CD4-positive, alpha-beta memory T cell (primary cell): ENCODE measurements at places on chromosomes 2 and 18.

DNA sequence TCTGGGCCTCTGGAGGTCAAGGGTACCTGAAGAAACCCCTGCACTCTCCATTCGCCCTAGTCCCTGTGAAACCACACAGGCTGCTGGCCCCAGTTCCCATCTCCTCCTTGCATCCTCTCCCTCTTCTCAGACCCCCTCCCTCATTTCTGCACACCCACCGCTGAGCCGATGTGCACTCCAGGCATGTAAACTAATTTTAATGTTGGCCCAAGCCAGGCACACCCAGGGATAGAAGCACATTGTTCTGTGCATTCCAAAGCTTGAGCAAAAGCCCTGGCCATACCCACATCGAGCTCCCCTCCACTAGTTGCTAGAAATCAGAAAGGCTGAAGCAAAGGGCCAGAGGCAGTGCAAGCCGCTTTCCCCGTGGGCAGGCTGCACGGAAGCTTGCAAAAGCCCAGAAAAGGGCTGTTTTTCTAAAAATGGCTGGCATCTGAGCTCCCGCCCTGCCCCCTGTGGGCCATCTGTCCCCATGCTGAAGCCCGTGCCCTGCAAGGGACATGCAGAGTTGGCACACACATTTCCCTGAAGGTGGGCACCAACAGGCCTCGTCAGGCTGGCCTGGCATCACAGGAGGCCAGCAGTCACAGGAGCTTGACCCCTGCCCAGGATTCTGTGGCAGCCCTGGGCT, 181.6 kb downstream of the SMAD7 start:
- H3K27ac ChIP-seq = no peak overlapping the region
- H3K4me1 ChIP-seq = peaks cover 8% of the 10 kb centered on the region
- H3K36me3 ChIP-seq = no peaks in the 10 kb centered on the region
- no peak for DNase-seq
- no peak overlapping the region for H3K4me3 ChIP-seq
- no peaks in the 10 kb centered on the region for H3K27me3 ChIP-seq

DNA sequence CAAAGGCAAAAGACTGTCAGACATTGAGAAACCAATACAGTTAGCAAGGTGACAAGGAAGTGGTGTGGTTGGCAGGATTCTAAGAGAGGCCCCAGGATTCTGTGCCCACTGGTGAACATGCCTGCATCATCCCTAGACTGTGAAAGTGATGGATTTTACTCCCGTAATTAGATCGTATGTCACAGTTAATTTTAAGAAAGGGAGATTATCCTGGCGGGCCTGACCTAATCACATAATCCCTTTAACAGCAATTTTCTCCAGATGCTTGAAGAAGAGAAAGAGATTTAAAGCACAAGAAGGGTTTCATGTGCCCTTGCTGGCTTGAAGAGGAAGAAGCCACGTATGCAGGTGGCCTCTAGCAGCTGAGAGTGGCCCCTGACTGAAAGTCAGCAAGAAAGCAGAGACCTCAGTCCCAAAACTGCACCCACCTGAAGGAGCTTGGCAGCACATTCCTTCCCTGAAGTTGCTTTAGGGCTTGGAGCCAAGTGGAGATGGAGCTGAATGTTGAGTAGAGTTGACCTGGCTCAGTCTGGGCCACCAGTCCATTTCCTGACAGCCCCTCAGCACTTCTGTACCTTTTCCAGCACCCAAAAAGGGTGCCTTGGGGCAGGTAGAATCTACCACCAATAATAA, 49.1 kb downstream of the GTF3C3 start:
- H3K27me3 ChIP-seq = no peaks in the 10 kb centered on the region
- no peaks in the 10 kb centered on the region for H3K36me3 ChIP-seq
- H3K27ac ChIP-seq = no peak overlapping the region
- no peak for DNase-seq
- H3K4me3 ChIP-seq = no peak overlapping the region

DNA sequence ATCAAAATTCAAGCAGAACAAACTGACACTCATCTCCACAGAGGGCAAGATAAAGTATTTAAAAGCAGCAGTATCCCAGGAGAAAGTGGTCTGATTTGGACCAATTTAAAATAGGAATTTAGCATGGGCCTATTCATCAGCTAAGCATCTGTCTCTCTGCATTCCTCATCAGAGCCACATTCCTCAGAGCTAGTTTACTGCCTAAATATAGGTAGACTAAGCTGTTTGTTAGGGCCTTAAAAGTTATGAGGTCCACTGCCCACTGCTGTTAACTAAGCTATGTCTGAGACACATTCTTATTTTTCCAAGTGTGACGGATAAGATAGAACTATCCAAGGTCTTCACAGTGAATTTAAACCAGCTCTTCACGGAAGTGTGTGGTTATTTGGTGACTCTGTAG, 17.6 kb downstream of the NEB start:
- no peak overlapping the region for H3K27ac ChIP-seq
- H3K36me3 ChIP-seq = no peaks in the 10 kb centered on the region
- no peaks in the 10 kb centered on the region for H3K4me1 ChIP-seq
- no peak overlapping the region for H3K4me3 ChIP-seq
- no peak for DNase-seq
- H3K27me3 ChIP-seq = no peaks in the 10 kb centered on the region

- H3K4me1 ChIP-seq = peaks cover 25% of the 10 kb centered on the region
- H3K36me3 ChIP-seq = no peaks in the 10 kb centered on the region
- H3K27me3 ChIP-seq = no peaks in the 10 kb centered on the region
- DNase-seq = no peak
- no peak overlapping the region for H3K4me3 ChIP-seq
Measured at GRCh38 chr2:177403838-177404237, 11.3 kb downstream of the AGPS start.

DNA sequence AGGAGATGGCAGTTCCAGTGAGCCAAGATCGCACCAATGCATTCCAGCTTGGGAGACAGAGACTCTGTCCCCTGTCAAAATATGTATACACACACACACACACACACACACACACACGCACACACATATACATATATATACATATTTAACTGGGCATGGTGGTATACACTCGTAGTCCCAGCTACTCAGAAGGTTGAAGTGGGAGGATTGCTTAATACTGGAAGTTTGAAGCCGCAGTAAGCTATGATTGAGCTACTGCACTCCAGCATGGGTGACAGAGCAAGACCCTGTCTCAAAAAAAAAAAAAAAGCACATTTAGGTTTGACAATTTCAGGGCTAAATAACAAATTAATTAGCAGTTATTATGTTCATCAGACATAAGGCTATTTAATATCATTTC, 36.0 kb upstream of the ATIC start:
- DNase-seq = no peak
- no peaks in the 10 kb centered on the region for H3K27me3 ChIP-seq
- no peak overlapping the region for H3K27ac ChIP-seq

DNA sequence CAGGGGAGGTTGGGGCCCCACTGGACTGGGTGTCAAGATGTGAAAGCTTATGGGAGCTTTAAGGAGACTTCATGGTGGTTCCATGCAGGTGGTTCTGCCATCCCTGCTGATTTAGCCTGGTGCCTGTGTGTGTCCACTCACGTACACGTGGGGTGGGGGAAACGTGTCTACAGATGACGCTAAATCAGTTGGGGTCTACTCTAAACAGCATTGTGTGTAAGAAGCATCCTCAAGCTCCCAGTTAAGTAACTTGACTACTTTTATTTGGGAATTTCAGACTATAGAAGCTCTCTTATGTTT, 47.1 kb downstream of the BCL2L11 start:
- no peak overlapping the region for H3K27ac ChIP-seq
- no peak overlapping the region for H3K4me3 ChIP-seq
- no peaks in the 10 kb centered on the region for H3K36me3 ChIP-seq
- no peak for DNase-seq
- peaks cover 3% of the 10 kb centered on the region for H3K27me3 ChIP-seq

GRCh38 chr2:182642328-182642727, 73.7 kb upstream of the DNAJC10 start:
- DNase-seq = no peak
- H3K4me3 ChIP-seq = no peak overlapping the region
- no peaks in the 10 kb centered on the region for H3K36me3 ChIP-seq
- no peaks in the 10 kb centered on the region for H3K4me1 ChIP-seq
- H3K27ac ChIP-seq = no peak overlapping the region

DNA sequence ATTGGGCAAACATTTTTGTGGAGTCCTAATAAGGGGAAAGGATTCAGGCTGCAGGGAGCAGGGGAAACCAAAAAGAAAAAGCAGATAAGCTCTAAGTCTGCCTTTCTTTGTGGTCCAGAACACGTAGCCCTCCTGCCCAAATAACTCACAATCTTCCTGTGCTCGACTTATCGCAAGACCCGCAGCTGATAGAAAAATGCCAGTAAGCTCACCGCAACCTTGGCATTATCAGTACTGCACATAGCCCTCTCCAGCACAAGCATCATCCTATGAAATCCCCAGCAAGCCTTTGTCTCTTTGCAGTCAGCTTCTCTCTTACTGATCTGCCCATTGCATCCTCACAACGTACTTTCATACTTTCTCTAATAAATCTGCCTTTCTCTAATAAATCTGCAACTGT, 202.4 kb upstream of the HNRNPA3 start:
- no peaks in the 10 kb centered on the region for H3K27me3 ChIP-seq
- H3K36me3 ChIP-seq = no peaks in the 10 kb centered on the region
- no peak overlapping the region for H3K4me3 ChIP-seq
- H3K4me1 ChIP-seq = no peaks in the 10 kb centered on the region
- H3K27ac ChIP-seq = no peak overlapping the region

- H3K27ac ChIP-seq = no peak overlapping the region
- no peaks in the 10 kb centered on the region for H3K36me3 ChIP-seq
- H3K4me1 ChIP-seq = peaks cover 26% of the 10 kb centered on the region
- no peak for DNase-seq
- no peaks in the 10 kb centered on the region for H3K27me3 ChIP-seq
Measured at GRCh38 chr18:48994044-48994651, 43.4 kb upstream of the SMAD7 start.

DNA sequence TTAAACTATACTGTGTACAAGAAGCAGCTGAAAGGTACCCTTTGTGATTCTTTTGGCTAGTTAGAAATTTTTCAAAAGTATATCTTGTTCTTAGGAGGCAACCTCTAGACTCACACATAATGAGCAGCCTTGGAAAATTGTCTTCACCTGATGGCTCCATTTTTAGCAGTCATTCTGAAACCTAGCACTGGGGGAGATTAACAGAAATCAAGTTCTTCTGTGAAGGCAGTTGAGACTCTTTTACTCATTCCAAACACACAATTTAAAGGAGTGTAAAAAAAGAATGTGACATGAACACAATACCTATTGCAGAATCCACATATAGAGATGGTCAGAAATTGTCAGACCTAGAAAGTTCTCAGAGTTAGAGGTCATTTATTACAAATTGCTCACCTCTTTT, 197.7 kb downstream of the UBE2E3 start:
- no peak overlapping the region for H3K4me3 ChIP-seq
- no peak for DNase-seq
- H3K36me3 ChIP-seq = no peaks in the 10 kb centered on the region
- H3K4me1 ChIP-seq = peaks cover 52% of the 10 kb centered on the region

DNA sequence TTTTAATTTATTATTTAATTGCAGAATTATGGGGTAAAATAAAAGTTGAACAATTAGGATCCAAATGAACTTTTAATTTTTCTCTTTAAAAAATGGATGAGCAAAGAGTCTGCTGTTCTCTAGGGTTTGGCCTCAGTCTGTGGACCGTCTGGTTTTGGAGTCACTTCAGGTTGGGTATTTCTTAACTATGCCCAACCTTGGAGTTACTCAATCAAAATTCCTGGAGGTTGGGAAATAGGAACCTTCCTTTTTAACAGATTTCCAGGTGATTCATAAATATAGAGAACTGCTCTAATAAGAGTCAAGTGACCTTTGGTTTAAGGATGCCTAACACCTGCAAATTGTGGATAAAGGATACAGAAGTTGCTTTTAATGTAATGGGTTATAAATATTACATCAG, 241.5 kb upstream of the GCFC2 start:
- DNase-seq = no peak
- no peaks in the 10 kb centered on the region for H3K36me3 ChIP-seq
- H3K27me3 ChIP-seq = no peaks in the 10 kb centered on the region
- H3K27ac ChIP-seq = no peak overlapping the region

GRCh38 chr2:151197184-151198108, 64.2 kb downstream of the RBM43 start:
- H3K4me3 ChIP-seq = no peak overlapping the region
- H3K4me1 ChIP-seq = no peaks in the 10 kb centered on the region
- no peaks in the 10 kb centered on the region for H3K36me3 ChIP-seq
- DNase-seq = no peak
- H3K27ac ChIP-seq = no peak overlapping the region

DNA sequence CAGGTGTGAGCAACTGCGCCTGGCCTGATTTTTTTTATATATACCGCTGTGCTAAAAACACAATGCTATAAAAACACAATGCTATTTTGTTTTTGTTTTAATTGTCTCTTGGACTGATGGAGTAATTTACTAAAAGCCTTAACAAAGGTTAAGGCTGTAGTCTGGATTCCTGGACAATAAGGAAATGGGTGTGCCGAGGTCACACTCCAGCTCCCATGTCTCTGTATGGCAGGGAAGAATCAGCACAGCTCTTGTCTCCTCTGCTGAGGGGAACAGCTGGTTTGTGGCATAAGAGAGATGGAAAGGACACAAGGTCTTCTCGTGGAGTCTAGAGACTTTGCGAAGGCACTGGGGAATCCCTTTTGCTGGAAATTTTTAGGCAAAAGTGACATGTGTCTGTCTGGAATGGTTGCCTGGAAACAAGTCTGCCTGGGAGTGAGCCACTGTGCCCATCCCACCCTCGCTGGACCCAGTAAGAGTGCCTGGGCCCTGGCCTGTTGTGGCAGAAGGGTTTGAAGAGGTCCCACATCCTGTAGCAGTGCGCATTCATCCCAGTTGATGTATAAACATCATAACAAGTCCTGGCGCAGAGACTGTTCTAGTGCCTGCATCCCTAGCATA, 73.1 kb downstream of the MAPK4 start:
- H3K4me1 ChIP-seq = no peaks in the 10 kb centered on the region
- no peaks in the 10 kb centered on the region for H3K36me3 ChIP-seq
- no peak for DNase-seq
- no peak overlapping the region for H3K27ac ChIP-seq
- H3K4me3 ChIP-seq = no peak overlapping the region

DNA sequence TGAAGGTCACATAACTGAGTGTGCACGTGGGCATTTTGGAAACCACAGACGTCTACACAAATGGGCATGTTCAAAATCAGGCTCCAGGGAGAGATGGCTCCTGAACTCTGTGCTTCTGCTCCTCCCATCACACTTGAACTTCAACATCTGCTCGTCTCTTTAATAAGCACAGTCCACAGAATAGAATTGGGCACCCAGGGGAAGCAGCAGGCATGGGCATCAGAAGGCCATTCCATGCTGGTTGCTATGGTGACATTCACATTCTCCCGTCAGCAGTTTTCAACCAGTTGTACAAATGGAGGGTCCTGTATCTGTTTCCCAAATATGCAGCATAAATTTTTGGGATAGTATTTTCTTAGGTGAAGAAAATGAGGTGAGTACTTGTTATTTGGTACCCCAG, 183.7 kb upstream of the COPS8 start:
- H3K27me3 ChIP-seq = no peaks in the 10 kb centered on the region
- H3K36me3 ChIP-seq = no peaks in the 10 kb centered on the region
- H3K4me1 ChIP-seq = no peaks in the 10 kb centered on the region
- no peak overlapping the region for H3K27ac ChIP-seq

- DNase-seq = no peak
- no peak overlapping the region for H3K4me3 ChIP-seq
- H3K27ac ChIP-seq = no peak overlapping the region
- no peaks in the 10 kb centered on the region for H3K4me1 ChIP-seq
- H3K27me3 ChIP-seq = no peaks in the 10 kb centered on the region
Measured at GRCh38 chr2:71897137-71897480, 250.6 kb downstream of the CYP26B1 start.

GRCh38 chr18:3660739-3661515, 211.0 kb downstream of the TGIF1 start:
- H3K36me3 ChIP-seq = no peaks in the 10 kb centered on the region
- no peak for DNase-seq
- no peak overlapping the region for H3K27ac ChIP-seq
- H3K27me3 ChIP-seq = no peaks in the 10 kb centered on the region
- no peak overlapping the region for H3K4me3 ChIP-seq

- no peak overlapping the region for H3K27ac ChIP-seq
- H3K4me3 ChIP-seq = no peak overlapping the region
- no peaks in the 10 kb centered on the region for H3K36me3 ChIP-seq
Measured at GRCh38 chr18:6401687-6402086, 13.0 kb downstream of the L3MBTL4 start.
